ENCODE measurements at places on chromosomes 5 and 9. TPM values are rescaled to one million over a fixed set of nuclear protein-coding genes. Genes with fewer than 3 reads are reported as not detected.

Gene COL15A1
- 0.02 TPM for total RNA-seq

Gene PAPPA
- not detected for total RNA-seq

Gene PCDHB13
- total RNA-seq, result not detected

Gene CDH10
- not detected for total RNA-seq

Gene LSM11
- total RNA-seq, result 9.0 TPM

Gene TJP2
- total RNA-seq, result 19.3 TPM

Gene ENG
- 33.0 TPM for total RNA-seq

Gene GPR150
- total RNA-seq, result 0.22 TPM

Gene TLX3
- total RNA-seq, result not detected

Gene UNC13B
- 0.41 TPM for total RNA-seq

Gene SPINK1
- total RNA-seq, result not detected

Gene SHROOM1
- 8.3 TPM for total RNA-seq

Gene RHOBTB3
- 0.36 TPM for total RNA-seq

Gene KIF20A
- 18.8 TPM for total RNA-seq

Gene KCTD16
- total RNA-seq, result not detected

Gene AGXT2
- total RNA-seq, result not detected

Gene SPINK6
- not detected for total RNA-seq

Gene PCDHGA4
- total RNA-seq, result 0.21 TPM

Gene CD74
- total RNA-seq, result 444 TPM

Gene CYLC2
- not detected for total RNA-seq

Gene IL5
- total RNA-seq, result 1.5 TPM

Gene SV2C
- total RNA-seq, result not detected

Gene MCTP1
- total RNA-seq, result not detected

Gene GAS1
- 0.12 TPM for total RNA-seq

Gene PRR7
- 10.3 TPM for total RNA-seq

Gene GFPT2
- 1.1 TPM for total RNA-seq

Gene SLC1A1
- 0.05 TPM for total RNA-seq

Gene DAB2IP
- total RNA-seq, result 0.05 TPM

Gene PCDHA10
- total RNA-seq, result not detected

Gene ISL1
- total RNA-seq, result not detected

Gene ECSCR
- 1.4 TPM for total RNA-seq

Gene FRMD3
- total RNA-seq, result 0.37 TPM

Gene IL7R
- 50.8 TPM for total RNA-seq

Gene SARDH
- 0.60 TPM for total RNA-seq

Gene MTAP
- total RNA-seq, result 62.2 TPM

Gene ENC1
- total RNA-seq, result 3.2 TPM

Gene TAS2R1
- total RNA-seq, result not detected

Gene ACOT12
- total RNA-seq, result not detected

Gene GPR151
- not detected for total RNA-seq

Gene ARHGEF39
- 8.8 TPM for total RNA-seq

Gene PCDHGA9
- 0.39 TPM for total RNA-seq
